ENCODE measurements at places on chromosomes 12 and 14.

DNA sequence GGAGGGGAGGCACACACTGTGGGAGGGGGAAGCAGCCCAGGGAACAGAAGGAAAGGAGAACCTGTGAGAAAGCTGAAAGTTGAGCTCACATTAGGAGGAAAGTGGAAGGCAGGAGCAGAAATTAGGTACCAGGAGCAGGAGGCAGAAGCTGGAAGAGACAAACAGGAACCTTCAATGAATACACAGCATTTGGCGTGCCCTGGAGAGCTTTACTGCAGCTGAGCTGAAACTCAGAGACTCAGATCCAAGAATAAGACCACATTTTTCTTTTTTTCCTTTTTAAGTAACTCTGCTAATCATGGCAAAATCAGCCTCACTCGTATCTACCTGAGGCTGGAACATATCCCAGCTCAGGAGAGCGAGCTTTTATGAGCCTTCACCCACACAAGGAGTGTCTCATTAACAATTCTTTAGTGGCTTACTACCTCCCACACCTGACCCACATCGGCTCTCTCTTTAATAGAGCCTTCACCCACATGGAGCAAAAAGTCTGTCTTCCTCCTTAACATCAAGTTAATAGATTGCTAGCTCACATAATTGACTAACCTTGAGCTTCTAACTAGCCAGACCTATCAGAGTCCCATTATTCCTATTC lies 18.2 kb upstream of the CERS5 start:
- no peak for DNase-seq

- no peak for DNase-seq
Observed at GRCh38 chr12:28369483-28369882, 179.2 kb downstream of the CCDC91 start.

GRCh38 chr12:61011767-61012423 lies 1248.3 kb upstream of the USP15 start:
- DNase-seq: no peak

DNA sequence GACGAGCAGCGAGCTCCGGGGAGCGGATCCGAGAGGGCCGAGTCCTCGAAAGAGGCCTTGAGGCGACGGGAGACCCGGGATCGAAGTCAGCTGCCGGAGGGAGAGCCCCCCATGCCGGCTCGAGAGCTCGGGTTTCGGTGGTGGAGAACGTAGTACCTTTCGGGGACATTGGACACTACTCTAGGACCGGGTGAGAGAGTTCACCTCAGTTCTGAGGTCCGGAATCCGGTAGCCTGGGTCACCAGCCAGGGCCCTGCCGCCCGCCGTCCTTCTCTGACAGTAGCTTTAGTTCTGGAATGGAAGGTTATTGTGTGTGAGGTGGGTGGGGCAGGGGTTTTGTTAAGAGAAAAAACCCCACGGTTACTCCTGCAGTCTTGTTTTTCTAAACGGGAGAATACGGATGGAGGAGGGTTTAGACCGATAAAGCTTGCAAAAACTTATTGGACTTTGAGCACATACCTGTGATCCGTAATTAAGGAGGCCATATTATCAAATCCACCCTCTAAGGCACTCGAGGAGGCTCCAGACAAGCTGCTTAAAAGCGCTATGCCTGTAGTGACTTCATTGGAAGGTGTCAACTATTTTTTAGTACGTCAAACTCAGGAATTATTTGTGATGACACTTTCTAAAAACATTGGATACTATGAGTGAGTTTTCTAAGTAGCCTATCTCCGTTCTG lies 765 bp downstream of the SCYL2 start:
- DNase-seq: no peak

DNA sequence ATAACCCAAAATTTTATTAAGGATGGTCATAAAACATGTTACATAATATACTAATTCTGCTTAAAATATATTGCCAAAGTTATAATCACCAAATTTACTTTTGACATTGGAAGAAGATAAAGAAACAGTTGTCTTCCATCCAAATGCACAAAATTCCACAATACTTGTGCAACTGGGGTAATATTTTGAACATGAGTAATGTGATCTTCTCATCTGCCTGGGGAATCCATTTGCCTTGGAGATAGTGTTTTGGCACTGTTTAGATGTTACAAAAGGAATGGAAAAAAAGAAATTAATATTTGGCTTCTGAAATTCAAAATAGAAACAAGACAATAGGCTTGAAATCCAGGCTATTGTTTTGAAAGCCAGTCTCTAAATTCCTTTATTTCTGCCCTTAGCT lies 9.1 kb downstream of the GPR19 start:
- DNase-seq: no peak

- DNase-seq: no peak
Observed at GRCh38 chr14:100128688-100129087, 30.8 kb downstream of the DEGS2 start.

GRCh38 chr12:26870491-26871419 lies 37.8 kb upstream of the ITPR2 start:
- no peak for DNase-seq

Data from right renal pelvis (tissue), 4 donors.